ENCODE measurements at places on chromosomes 13 and 19. TPM values are rescaled to one million over a fixed set of nuclear protein-coding genes. Genes with fewer than 3 reads are reported as not detected.

GRCh38 chr13:28611654-28612131 is 47.2 kb upstream of the POMP start:
- no peaks in the 10 kb centered on the region for H3K36me3 ChIP-seq
- no peak overlapping the region for H3K27ac ChIP-seq
- DNase-seq: peak; percentile 48
- H3K27me3 ChIP-seq: no peaks in the 10 kb centered on the region
- H3K4me1 ChIP-seq: no peaks in the 10 kb centered on the region

GRCh38 chr13:97316390-97316789 is 94.3 kb downstream of the MBNL2 start:
- H3K4me3 ChIP-seq: no peak overlapping the region
- no peaks in the 10 kb centered on the region for H3K4me1 ChIP-seq
- H3K27me3 ChIP-seq: no peaks in the 10 kb centered on the region

GRCh38 chr13:113616281-113616906 is 31.8 kb downstream of the TFDP1 start:
- H3K4me1 ChIP-seq: no peaks in the 10 kb centered on the region
- peaks cover 26% of the 10 kb centered on the region for H3K36me3 ChIP-seq
- no peak for DNase-seq
- no peak overlapping the region for H3K4me3 ChIP-seq
- H3K27ac ChIP-seq: no peak overlapping the region

GRCh38 chr13:33193428-33193974 is 92.1 kb downstream of the STARD13 start:
- H3K27ac ChIP-seq: peak overlapping the region; percentile 93
- peak; percentile 45 for DNase-seq
- no peaks in the 10 kb centered on the region for H3K27me3 ChIP-seq
- no peak overlapping the region for H3K4me3 ChIP-seq
- H3K36me3 ChIP-seq: no peaks in the 10 kb centered on the region

GRCh38 chr13:90154311-90154960 is 1193.1 kb upstream of the MIR17HG start:
- H3K36me3 ChIP-seq: no peaks in the 10 kb centered on the region
- no peaks in the 10 kb centered on the region for H3K4me1 ChIP-seq
- no peaks in the 10 kb centered on the region for H3K27me3 ChIP-seq
- H3K4me3 ChIP-seq: no peak overlapping the region
- H3K27ac ChIP-seq: no peak overlapping the region

DNA sequence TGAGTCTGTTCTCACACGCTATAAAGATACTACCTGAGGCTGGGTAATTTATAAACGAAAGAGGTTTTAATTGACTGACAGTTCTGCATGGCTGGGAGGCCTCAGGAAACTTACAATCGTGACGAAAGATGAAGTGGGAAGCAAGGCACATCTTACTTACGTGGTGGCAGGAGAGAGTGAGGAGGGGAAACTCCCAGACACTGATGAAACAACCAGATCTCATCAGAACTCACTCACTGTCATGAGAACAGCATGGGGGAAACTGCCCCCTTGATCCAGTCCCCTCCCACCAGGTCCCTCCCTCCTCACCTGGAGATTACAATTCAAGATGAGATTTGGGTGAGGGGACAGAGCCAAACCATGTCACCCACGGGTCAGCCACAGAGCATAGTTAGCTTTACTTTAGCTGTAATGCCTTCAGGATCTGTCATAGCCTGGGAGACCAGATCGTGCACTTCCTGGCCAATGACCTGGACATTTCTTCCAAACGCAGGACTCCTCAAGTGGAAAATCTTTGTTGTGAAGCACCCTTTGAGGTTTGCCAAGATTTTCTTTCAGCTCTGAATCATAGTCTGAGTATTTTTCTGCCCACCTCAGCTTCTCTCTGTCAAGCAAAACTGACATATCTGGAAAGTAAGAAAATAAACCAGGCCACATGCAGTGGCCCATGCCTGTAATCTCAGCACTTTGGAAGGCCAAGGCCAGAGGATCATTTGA is 25.2 kb upstream of the HIF3A start:
- H3K27ac ChIP-seq: no peak overlapping the region
- H3K27me3 ChIP-seq: no peaks in the 10 kb centered on the region
- H3K36me3 ChIP-seq: no peaks in the 10 kb centered on the region
- H3K4me1 ChIP-seq: no peaks in the 10 kb centered on the region
- H3K4me3 ChIP-seq: no peak overlapping the region

GRCh38 chr13:28531845-28532387 is 37.0 kb upstream of the FLT1 start:
- H3K27ac ChIP-seq: peak overlapping the region; percentile 62
- no peaks in the 10 kb centered on the region for H3K27me3 ChIP-seq
- H3K4me3 ChIP-seq: peak overlapping the region; percentile 49
- H3K36me3 ChIP-seq: no peaks in the 10 kb centered on the region
- DNase-seq: peak; percentile 54

The NRTN gene
- 3.9 TPM for total RNA-seq

The RFPL4A gene
- total RNA-seq: not detected

The RASIP1 gene
- total RNA-seq: 3.8 TPM

The NLRP7 gene
- total RNA-seq: not detected

The ZNF90 gene
- 0.41 TPM for total RNA-seq
